ENCODE measurements at places on chromosomes 12 and 14. TPM values are rescaled to one million over a fixed set of nuclear protein-coding genes. Genes with fewer than 3 reads are reported as not detected.

DNA sequence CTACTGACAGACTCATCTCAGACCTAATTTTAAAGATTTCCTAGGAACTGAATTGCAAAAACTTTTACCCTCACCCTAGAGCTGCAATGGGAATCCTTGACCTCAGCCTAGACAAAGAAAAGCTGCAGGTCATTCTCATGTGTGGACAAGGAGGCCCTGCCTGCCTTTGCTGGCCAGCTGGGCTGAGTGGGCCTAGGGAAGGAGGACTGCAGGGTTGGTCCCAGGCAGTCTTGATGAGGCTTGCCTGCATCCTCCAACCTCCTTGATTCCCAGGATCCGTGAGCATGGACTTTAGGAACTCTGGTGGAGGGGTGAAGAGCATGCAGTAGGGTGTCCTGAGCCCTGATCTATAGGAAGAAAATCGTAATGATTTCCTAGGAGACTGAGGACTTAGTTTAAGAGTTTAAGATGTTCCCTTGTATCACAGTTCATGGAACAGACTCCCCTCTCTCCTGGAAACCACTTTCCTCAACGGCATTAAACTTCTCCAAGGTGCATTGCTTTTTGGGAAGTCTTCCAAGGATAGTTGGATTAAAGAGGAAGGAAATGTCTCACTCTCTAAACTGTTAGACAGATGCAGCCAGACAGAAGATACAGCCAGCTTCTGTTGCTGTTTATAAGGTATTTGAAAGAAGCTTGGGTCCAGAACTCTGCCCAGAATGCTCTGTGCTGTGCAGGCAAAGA lies 55.4 kb upstream of the DDX11 start:
- DNase-seq: no peak

Gene SOCS4
- total RNA-seq: 25.5 TPM

Gene MUCL1
- total RNA-seq: not detected

GRCh38 chr14:91269076-91269991 lies 24.8 kb upstream of the GPR68 start:
- DNase-seq: no peak

Gene NANOG
- 0.63 TPM for total RNA-seq

DNA sequence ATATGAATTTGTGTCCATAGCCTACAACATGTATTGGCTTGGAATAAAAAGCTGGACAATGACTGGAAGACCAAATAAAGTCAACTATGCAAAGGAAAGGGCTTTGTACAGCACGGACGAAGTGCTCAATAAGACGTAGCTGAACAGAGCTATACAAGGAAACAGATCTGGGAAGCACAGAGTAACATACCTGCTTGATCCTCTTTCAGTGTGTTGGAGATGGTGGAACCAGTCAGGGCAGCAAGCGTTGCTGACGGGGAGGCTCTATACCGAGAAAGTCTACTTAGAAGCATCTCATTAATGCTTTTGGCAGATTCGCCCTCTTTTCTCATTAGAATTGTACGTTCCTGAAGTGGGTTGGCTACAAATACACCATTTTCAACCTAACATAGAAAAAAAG lies 99.3 kb downstream of the HECTD4 start:
- DNase-seq: no peak

- no peak for DNase-seq
Observed at GRCh38 chr14:77554816-77555599, 56.4 kb upstream of the ISM2 start.

Gene SMOC1
- total RNA-seq: 1.3 TPM
